ENCODE measurements at places on chromosomes 11 and 22.
A peak's percentile ranks its signal among the peaks of the same experiment; 100 is the strongest.

DNA sequence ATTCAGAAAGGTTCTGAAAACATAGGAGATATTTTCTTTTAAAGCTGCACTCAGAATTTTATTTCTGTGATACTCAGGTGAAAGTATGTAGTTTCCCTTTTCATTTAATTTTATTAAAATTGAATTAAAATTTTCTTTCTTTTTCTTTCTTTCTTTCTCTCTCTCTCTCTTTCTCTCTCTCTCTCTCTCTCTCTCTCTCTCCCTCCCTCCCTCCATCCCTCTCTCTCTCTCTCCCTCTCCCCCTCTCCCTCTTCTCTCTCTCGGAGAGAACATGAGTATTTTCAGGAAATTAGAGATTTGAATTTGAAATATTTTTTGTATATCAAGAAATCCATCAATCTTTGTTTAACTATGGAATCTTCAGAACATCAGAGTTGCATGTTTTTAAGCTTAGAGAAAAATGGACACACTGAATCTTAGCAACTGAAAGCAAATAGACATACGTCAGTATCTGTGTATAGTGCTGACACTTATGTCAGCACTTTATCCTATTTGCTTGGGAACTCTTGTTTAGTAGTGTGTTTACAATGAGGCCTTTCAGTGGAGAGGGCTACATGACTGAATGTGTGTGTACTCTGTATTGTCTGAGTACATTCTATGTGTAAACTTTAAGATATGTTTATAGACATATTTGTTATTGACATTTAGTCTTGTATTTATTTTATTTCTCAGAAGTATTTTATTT lies 44.5 kb downstream of the PDE3B start:
- H3K27ac ChIP-seq, result no peak overlapping the region
- H3K4me1 ChIP-seq, result no peaks in the 10 kb centered on the region
- DNase-seq, result no peak
- no peaks in the 10 kb centered on the region for H3K27me3 ChIP-seq

DNA sequence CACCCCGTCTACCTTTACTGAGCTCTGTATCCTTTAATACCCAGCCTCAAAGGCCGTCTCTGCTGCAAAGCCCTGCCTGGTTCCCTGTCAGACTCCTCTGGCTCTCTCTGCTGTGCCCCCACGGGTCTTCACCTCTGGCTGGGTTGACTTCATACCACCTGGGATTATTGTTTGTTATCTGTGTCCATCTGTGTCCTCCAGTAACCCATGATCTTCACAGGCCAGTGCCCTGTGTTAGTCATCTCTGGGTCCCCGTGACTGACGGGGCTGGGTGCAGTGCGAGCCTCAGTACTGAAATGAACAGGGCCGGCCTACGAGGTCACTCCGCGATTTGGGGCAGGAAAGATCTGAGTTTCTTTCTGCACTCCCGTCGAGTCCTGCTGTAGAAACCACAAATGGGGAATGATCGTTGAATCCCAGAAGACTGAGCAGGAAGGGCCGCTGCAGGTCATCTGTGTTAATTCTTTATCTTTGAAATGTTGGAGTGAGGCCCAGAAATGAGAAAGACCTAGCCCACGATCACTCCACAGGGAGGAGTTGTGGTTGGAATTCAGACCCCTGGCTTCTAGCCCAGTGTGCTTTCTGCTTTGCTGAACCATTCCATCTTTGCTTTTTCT lies 12.3 kb upstream of the TUB start:
- peak overlapping the region; percentile 1 for H3K4me3 ChIP-seq
- peak; percentile 79 for DNase-seq
- no peaks in the 10 kb centered on the region for H3K36me3 ChIP-seq
- H3K27ac ChIP-seq, result peak overlapping the region; percentile 83
- H3K4me1 ChIP-seq, result no peaks in the 10 kb centered on the region

DNA sequence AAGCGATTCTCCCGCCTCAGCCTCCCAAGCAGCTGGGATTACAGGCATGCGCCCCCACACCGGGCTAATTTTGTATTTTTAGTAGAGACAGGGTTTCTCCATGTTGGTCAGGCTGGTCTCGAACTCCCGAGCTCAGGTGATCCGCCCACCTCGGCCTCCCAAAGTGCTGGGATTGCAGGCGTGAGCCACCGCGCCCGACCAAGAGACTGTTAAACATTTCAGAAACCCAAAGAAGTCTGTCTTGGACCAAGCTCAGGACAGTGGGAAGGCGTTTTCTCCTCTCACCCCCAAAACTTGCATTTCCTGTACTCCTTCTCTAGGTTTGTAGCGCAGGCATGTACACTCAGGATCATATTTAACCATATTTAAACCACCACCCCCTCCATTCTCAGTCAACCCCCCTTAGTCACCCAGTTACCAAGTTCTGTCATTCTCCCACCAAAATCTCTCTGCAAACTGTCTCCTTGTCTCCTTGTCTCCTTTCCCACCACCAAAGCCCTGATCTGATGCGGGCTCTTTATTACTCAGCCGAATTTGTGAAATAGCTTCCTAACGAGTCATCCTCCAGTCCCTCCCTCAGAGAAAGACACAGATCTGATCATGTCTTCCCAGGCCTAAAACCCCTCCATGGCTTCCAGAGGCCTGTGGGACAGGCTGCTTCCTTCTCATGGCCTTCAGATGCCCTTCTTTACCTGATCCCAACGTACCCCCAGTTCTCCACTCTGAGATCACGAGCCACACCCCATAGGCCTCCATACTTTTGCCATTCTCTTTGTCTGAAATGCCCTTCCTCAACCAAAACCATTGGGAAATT lies 29.0 kb upstream of the CREB3L1 start:
- no peaks in the 10 kb centered on the region for H3K36me3 ChIP-seq
- DNase-seq, result no peak
- H3K27ac ChIP-seq, result no peak overlapping the region
- H3K4me1 ChIP-seq, result no peaks in the 10 kb centered on the region

DNA sequence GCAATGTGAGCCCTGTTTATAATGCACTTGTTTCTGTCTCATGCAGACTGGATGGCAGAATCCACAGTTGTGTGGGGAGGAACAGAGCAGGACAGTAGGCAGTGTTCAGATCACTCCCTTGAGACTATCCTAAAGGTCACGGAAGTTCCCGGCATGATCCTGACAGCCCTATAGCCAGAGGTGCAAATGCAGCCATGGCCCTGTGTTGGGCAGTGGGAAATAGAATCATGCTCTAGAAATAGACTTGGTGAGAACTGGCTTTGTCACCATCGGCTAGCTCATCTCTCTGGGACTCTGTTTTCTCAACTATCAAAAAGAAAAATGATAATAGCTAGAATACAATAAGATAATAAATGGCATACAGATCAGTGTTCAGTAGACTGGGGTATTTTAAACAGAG lies 123.2 kb downstream of the FEZ1 start:
- H3K36me3 ChIP-seq, result peaks cover 27% of the 10 kb centered on the region
- DNase-seq, result no peak
- no peak overlapping the region for H3K4me3 ChIP-seq
- H3K4me1 ChIP-seq, result no peaks in the 10 kb centered on the region
- no peaks in the 10 kb centered on the region for H3K27me3 ChIP-seq
- H3K27ac ChIP-seq, result no peak overlapping the region

- H3K27me3 ChIP-seq, result no peaks in the 10 kb centered on the region
- no peak overlapping the region for H3K27ac ChIP-seq
- H3K4me1 ChIP-seq, result no peaks in the 10 kb centered on the region
- no peak overlapping the region for H3K4me3 ChIP-seq
- H3K36me3 ChIP-seq, result peaks cover 25% of the 10 kb centered on the region
Observed at GRCh38 chr22:21972293-21972779, 10.3 kb downstream of the TOP3B start.

GRCh38 chr11:14537134-14537599 lies 17.0 kb upstream of the PSMA1 start:
- no peak overlapping the region for H3K4me3 ChIP-seq
- H3K27ac ChIP-seq, result no peak overlapping the region
- H3K4me1 ChIP-seq, result peaks cover 15% of the 10 kb centered on the region

DNA sequence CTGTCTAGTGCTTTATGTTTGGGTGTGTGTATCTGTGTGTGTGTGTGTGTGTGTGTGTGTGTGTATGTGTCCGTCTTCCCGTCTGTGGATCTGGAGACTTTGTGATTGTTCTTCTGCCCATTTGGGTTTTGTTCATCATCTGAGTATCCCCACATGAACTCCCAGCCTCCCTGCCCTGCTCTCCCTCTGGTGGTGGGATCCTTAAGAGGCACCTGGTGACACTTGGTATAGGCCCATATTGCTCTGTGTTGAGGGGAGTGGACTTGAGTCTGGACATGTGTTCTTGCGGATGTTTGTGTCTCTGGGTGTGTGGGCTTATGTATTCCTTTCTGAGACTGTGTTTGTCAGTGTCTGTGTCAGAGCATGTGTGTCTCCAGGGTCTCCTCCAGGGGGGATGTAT lies 15.3 kb downstream of the RCOR2 start:
- no peak overlapping the region for H3K4me3 ChIP-seq
- DNase-seq, result no peak
- peaks cover 48% of the 10 kb centered on the region for H3K36me3 ChIP-seq
- no peaks in the 10 kb centered on the region for H3K4me1 ChIP-seq
- H3K27ac ChIP-seq, result no peak overlapping the region
- H3K27me3 ChIP-seq, result no peaks in the 10 kb centered on the region

GRCh38 chr11:1401656-1402221 lies 12.0 kb downstream of the BRSK2 start:
- no peak overlapping the region for H3K27ac ChIP-seq
- no peaks in the 10 kb centered on the region for H3K36me3 ChIP-seq
- no peak overlapping the region for H3K4me3 ChIP-seq
- peak; percentile 41 for DNase-seq
- H3K4me1 ChIP-seq, result peaks cover 10% of the 10 kb centered on the region
- peaks cover 26% of the 10 kb centered on the region for H3K27me3 ChIP-seq

DNA sequence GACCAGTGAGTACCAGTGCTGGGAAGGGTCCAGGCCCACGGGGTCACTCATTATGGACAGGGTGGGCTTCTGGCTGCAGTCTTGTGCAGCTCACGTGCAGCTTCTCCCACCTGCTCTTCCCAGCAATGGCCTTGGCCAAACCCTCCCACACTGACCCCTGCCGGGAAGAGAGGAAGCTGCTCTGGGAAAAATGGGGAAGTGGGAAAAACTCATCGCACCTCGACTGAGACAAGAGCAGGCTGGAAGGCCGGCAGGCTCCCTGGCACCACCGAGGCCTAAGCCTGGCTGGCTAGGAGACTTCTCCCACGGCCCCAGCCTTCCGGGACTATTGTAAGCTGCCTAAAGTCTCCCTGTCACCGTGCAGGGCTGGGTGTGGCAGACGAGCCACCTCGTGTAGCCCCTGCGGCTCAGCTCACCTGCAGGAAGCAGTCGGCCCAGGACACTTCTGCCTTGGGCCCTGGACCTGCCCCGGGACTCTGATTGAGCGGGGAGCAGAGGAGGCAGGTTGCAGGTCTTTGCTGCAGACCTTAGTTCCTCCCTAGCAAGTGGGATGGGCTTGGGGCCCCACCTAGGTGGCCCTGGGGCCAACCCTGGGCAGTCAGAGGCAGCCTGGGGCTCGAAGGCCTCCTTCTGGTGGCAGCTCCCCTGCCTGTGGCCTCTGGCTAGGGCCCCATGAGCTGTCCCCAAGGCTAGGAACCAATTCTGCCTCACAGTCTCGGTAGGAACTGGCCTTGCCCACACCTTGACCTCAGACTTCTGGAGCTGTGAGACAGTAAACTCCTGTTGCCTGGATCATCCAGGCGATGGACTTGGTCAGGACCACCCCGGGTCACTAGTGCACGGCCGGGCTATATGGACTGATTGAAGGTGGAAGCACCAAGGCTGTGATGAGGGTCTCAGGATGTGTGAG lies 23.1 kb downstream of the MRGPRG start:
- H3K27me3 ChIP-seq, result no peaks in the 10 kb centered on the region
- no peaks in the 10 kb centered on the region for H3K36me3 ChIP-seq
- H3K4me3 ChIP-seq, result no peak overlapping the region
- DNase-seq, result no peak
- no peak overlapping the region for H3K27ac ChIP-seq

GRCh38 chr11:130160498-130161155 lies 1.0 kb downstream of the ST14 start:
- H3K4me3 ChIP-seq, result peak overlapping the region; percentile 22
- peaks cover 14% of the 10 kb centered on the region for H3K4me1 ChIP-seq
- no peaks in the 10 kb centered on the region for H3K36me3 ChIP-seq
- no peaks in the 10 kb centered on the region for H3K27me3 ChIP-seq

DNA sequence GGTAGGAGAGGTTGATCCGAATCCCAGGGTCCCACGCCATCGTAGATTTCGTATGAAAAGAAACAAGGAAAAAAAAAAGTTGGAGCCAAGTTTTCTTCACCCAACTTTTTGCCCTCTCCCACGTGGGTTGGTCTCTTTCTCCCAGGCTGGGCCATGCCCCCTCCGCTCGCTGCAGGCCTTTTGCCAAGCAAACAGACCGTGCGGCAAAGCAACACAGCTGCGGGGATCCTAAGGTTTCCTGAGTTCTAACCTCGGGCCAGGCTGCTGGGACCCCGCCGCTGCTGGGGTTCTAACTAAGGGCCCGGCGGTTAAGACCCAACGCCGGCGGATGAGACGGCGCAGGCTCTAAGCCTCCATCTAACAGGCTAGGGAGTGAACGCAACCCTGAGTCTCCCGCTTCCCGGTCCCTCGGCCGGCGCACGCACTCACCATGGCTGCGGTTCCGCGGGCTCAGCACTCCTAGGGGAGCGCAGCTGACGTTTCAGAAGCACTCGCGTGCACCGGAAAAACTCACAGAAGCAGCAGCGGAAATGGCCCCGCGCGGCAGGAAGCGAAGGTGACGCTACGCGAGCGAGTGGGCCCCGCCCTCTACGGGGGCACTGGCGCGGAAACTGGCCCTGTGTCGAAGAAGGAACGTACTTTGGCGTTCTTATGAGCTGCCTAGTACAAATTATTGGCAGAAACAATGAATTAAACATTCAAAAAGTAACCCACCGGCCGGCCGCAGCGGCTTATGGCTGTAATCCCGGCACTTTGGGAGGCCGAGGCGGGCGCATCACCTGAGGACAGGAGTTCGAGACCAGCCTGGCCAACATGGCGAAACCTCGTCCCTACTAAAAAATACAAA lies at the start of gene SNU13:
SNU13 (minus strand) TSS at position 503 of the 847 bp plus-strand sequence; CDS start at position 432, 71 bp downstream.
- peaks cover 14% of the 10 kb centered on the region for H3K4me1 ChIP-seq
- H3K4me3 ChIP-seq, result peak within 1 kb of the TSS; percentile 81
- peak within 1 kb of the TSS; percentile 99 for H3K27ac ChIP-seq
- H3K36me3 ChIP-seq, result peaks cover 4% of the 10 kb centered on the region
- DNase-seq, result peak; percentile 78

- H3K27me3 ChIP-seq, result no peaks in the 10 kb centered on the region
- H3K27ac ChIP-seq, result peak overlapping the region; percentile 6
- H3K4me3 ChIP-seq, result peak overlapping the region; percentile 4
Observed at GRCh38 chr11:34250732-34251588, 106.8 kb downstream of the ABTB2 start.

GRCh38 chr11:131217313-131218310 lies 152.8 kb upstream of the NTM start:
- H3K4me3 ChIP-seq, result no peak overlapping the region
- H3K36me3 ChIP-seq, result no peaks in the 10 kb centered on the region
- no peak for DNase-seq
- H3K27me3 ChIP-seq, result no peaks in the 10 kb centered on the region
- H3K4me1 ChIP-seq, result no peaks in the 10 kb centered on the region

DNA sequence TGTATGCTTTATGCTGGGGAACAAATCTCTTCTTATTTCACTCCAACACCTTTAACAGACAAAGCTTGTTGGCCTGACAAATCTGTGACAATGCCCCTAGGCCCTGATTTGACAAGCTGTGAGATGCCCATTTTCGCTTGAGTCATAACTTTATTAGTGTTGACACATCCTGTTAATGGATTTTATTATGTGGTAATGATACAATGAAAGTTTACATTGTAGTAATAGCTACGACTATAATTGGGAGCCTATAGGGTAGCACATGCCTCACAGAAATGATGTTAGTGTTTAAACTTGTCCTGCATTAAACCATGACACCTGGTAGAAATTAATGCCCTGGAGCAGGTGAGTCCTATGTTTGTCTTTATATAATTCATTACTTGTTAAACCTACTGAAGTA lies 3.3 kb upstream of the MMP10 start:
- H3K27ac ChIP-seq, result no peak overlapping the region
- H3K27me3 ChIP-seq, result no peaks in the 10 kb centered on the region
- H3K4me3 ChIP-seq, result no peak overlapping the region
- no peak for DNase-seq
